DMS79 (cell line): ENCODE measurements at places on chromosomes 12 and 14.

- no peak for DNase-seq
These were observed 216.5 kb upstream of the RTL1 start for GRCh38 chr14:101119830-101120571.

DNA sequence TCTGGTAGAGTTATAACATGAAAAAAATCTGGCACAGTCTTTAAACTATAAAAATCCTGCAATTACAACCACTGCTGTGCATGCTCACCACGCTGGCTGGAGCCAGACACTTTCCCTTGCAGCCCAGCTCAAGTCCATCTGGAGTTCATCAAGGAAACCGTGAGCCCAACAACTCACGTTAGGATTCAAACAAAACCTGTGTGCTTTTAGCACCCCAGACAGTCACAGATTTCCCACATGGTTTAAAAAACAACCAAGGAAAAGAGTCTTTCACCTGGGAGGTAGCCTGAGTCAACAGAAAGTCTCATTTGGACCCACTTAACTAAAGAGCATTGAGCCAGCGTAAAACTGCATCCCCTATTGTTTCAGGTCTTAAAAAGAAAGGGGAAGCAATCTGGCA is 4.7 kb downstream of the LRIG3 start:
- no peak for DNase-seq

DNA sequence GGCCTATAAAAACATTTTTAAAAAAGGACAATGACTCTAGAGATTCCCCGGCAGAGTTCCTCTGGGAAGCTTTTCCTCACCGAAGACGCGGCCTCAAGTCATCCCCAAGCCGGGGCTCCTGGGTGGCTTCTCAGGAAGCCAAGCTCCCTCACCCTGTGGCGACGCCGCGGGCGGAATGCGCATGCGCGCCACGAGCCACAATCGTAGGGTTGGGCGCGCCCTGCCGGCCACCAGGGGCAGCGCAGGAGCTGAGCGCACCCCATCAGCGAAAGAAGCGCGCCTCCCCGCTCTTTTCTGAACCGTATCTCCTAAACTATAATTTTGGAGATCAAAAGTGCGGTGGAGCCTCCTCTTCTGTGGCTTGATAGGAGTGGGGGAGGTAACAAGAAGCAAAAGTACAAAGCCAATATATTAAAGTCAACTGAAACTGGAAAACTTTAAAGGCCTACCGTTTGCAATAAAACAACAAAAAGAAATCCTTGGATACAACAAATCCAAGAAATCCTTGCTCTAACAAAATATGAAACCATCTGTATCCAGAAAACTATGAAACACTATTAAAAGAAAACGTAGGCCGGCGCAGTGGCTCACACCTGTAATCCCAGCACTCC is 17.4 kb upstream of the CHFR start:
- DNase-seq, result no peak

DNA sequence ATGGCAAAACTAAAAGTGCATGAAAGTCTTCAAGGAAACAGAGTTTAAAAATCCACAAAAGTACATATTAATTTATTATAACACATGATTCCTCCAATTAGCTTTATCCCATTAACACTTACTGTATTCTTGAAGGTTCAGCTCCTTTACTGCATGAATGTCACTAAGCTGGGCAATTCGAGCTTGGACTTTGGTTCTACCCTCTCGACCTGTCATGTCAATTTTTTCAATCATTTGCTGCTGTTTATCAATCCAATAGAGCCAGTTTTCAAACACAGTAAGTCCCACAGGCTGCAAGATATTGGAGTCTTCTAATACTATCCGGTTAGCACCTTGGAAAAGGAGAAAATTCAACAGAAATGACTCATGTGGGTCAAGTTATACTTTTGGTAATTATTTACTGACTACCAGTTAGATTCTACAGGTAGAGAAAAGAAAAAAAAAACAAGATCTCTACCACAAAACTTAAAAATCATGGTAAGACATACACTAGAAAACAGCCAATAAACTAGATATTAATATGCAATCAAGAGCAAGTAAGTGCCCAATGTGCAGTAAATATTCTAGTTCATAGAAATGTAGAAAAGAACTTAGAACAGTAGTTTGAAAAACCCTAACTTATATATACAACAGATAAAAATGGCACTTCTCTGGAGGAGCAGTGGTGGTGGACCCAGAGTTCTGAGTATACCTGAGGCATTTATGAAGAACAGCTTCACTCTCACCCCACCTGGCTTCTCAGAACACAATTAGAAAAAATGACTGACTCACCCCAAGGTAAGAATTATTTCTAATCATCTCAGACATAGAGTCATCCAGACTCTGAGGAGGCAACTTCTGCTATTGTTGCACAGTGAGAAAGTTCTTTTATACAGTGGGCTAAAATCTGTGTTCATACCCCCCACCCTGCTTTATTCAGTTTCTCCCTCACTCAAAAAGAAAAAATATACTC is 67.7 kb downstream of the BCL2L14 start:
- DNase-seq, result no peak

GRCh38 chr14:64400829-64401459 is 12.8 kb downstream of the MTHFD1 start:
- DNase-seq, result no peak

- DNase-seq, result no peak
These were observed 53.1 kb downstream of the BRMS1L start for GRCh38 chr14:35879151-35879648.

- no peak for DNase-seq
These were observed 15.7 kb downstream of the SPX start for GRCh38 chr12:21541773-21542172.

GRCh38 chr12:88693837-88694445 is 113.7 kb upstream of the KITLG start:
- DNase-seq, result no peak

- DNase-seq, result no peak
These were observed 19.9 kb downstream of the JAG2 start for GRCh38 chr14:105148604-105149145.

- DNase-seq, result no peak
These were observed 12.1 kb upstream of the SLC10A1 start for GRCh38 chr14:69808919-69809808.

GRCh38 chr12:51081421-51081820 is 2.0 kb downstream of the CSRNP2 start:
- no peak for DNase-seq

GRCh38 chr12:54197431-54197909 is 8.7 kb upstream of the SMUG1 start:
- DNase-seq, result no peak

GRCh38 chr12:62728741-62729140 is 206.2 kb downstream of the PPM1H start:
- no peak for DNase-seq

DNA sequence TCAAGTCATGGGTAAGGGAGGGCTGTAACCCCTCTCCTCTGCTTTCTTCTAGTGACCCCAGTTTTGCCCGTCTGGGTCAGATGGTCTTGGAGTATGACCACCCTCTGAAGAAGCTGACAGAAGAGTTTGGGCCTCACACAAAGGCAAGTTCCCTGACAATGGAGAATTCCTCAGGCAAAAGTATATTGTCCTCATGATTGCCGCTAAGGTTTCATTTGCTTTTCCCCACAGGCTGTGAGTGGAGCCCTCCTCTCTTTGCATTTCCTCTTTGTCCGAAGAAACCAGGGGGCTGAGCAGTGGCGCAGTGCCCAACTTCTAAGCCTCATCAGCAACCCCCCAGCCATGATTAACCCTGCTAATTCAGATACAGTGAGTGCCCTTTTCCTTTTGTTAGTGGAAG is 12.1 kb downstream of the NCKAP1L start:
- DNase-seq, result no peak

- DNase-seq, result no peak
These were observed 63.1 kb downstream of the TSPAN9 start for GRCh38 chr12:3140284-3140683.

DNA sequence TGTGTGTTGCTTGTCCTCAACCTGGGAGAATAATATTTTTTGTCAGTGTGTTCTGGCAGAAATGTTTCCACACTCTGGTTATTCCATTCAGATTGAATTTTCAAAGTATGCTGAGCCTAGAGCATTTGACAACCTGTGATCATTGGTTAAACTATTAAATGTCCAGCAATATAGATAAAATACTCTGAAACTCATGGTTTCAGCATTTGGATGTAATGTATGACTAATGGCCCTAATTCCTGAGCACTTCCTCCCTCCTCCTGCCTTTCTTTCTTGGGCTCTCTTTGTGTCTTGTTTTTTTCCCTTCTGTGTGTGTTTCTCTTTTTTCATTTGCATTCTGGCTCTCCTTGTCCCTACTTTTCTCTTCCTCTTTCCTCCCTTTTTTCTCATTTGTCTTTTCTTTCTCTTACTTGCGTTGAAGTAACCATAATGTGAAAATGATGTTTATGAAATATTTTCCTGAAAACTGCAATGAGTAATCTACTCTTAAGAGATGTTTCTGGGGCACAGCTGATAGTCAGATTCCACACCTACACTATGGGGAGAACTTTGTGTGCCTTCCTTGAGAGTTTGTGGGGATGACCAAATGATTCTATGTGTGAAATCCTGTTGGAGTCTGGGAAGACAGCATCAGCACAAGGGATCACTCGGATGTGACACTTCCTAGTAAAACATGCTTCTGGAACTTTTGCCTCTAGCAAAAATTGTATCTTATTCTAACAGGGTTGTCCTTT is 74.6 kb downstream of the FRMD6 start:
- DNase-seq, result no peak

DNA sequence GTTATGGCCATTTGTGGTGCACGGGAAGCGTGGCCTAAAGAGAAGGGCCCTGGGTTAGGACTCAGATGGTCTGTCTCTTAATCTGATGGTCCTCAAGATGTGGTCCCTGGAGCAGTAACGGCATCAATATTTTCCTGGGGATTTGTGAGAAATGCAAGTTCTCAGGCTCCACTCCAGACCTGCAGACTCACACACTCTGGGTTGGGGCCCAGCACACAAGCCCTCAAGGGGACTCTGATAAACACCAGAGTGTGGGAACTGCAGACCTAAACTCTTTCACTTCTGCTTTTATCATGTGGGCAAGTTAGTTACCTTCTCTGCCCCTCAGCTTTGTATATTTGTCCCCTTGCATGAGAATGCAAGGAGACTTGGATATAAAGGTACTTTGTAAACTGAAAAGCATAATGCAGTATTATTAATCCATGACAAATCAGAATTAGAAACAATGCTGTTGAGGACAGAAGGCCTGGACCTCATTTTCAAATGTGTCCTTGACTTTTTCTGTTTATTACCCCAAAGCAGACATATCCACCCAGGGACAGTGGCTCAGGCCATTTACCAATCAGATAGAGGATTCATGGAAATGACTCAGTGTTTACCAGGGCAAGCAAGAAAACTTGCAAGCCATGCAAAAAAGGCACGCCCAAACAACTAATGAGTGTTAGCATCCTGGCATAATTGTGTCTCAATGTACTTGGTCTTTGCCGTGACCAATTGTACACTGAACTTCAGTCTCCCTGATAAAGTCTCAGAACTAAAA is 157.0 kb downstream of the ASCL1 start:
- no peak for DNase-seq

DNA sequence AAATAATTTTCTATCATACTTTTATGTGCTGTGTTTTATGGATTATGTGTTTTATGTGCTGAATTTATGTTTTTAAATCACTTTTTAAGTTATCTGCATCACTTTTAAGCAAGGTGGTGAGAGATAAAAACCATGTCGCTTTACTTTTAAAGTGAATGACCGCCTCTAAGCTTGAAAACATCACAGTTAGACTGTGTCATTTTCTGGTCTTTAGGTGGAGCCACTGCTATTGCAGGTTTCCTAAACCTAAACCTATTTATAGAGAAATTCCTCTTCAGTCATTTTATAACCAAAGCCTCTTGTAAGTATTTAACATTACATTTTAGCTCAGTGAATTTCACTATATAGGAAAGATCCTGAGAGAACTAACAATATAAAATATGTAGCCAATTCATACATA is 21.0 kb upstream of the MDM2 start:
- no peak for DNase-seq

GRCh38 chr14:58501214-58501816 is 73.8 kb downstream of the KIAA0586 start:
- DNase-seq, result peak; percentile 76

- DNase-seq, result no peak
These were observed 65.6 kb upstream of the FERMT2 start for GRCh38 chr14:53016491-53016890.

DNA sequence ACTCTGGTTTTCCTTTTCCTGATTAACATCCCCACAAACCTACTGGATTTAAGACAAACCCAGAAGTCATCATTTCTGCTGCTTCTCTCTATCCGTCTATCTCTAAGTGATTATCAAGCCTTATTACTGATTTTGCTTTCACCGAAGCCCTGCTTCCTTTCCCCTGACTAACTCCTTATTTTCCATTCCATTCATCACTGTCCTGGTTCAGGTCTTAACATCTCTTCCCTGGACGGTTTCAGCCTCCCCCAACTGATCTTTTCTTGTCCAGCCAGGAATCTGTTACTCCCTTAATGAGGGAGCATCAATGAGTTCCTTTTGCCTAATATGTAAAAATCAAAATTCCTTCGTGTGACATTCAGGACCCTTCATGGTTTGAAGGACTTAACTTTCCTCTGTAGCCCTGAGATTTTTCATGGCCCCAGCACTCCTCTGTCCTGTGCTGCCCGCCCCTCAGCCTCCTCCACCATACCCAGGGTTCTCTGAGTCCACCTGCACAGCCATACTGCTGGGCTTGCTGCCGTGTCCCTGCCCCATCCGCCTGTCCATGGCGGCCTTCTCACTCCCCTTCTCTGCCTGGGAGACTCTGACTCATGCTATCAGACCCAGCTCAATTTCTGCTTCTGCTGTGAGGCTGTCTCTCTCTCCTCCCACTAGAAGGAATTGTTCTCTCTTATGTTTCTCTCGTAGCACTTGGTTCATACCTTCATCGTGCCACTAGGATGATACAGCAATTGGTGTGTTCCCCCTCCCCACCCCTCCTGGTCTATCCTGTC is 167.8 kb upstream of the HIF1A start:
- no peak for DNase-seq
